ENCODE measurements at places on chromosomes 12 and 14.

DNA sequence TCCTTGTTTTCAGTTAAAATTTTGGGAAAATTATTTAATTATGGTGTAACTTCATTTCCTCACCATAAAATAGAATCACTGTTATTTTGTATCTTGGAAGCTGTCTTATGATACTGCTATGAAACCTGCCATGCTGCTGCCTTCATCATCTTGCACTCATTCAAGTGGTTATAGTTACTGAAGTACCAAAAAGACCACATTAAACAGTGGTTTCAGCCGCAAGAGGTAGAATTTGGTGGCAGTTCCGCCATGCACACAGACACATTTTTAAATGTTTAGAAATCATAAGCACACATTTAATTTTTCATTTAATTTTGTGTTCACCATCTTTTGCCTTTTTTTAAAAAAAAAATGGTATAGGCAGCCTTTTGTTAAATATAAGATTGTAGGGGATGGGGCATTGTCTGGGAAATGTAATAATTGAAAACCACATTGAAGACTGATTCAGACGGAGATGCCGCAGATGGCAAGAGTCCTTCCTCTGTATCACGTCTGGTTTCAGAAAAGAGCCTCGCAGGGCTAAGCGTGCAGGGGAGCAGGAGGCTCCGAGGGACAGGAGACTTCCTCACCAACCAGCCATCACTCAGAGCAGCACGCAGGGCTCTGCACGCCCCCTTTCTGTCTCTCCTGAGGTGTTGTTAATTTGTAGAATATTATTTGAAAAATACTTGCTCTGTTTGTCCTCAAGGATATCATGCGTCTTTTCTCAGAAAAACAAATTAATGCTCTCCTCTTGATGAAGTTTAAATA lies 115.2 kb upstream of the PELI2 start:
- peak; percentile 81 for DNase-seq

- DNase-seq: no peak
Measured at GRCh38 chr12:27191531-27191930, 52.6 kb upstream of the STK38L start.

GRCh38 chr12:106027286-106027685 lies 111.5 kb downstream of the NUAK1 start:
- no peak for DNase-seq

DNA sequence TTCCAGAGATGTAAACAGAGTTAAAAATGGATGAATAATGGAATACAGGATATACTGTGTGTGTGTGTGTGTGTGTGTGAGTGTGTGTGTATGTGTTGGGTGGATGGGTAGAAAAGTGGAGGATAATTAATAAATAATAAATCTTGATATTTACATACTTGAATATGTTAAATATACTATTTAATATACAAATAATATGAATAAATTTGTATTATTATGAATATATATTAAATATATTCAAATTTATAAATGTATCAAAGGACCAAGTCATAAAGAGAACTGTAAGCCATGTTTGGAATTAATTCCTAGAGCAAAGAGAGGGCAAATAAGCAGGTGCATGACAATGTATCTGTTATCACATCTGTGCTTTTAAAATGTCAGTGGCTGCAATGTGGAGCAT lies 225.3 kb downstream of the ALG10B start:
- DNase-seq: no peak

DNA sequence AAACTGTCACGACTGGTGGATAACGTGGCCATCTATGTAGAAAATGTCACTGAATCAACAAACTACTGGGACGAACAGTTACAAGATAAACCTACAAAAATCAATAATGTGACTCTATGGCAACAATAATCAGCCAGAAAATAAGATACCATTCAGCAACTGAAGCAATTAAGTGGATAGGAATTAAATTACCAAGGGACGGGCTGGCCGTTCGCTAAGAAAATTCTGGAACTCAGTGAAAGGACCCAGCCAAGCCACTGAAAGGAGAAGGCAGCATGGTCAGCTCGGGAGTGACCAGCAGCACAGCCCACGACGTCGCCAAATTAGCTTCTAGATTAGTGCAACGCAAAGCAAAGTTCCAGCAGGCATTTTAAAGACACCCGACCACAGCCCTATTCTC lies 33.6 kb upstream of the TMEM179 start:
- no peak for DNase-seq

- no peak for DNase-seq
Measured at GRCh38 chr12:49873361-49873934, 30.3 kb downstream of the FAIM2 start.

GRCh38 chr12:109523071-109523470 lies 45.6 kb downstream of the UBE3B start:
- no peak for DNase-seq

DNA sequence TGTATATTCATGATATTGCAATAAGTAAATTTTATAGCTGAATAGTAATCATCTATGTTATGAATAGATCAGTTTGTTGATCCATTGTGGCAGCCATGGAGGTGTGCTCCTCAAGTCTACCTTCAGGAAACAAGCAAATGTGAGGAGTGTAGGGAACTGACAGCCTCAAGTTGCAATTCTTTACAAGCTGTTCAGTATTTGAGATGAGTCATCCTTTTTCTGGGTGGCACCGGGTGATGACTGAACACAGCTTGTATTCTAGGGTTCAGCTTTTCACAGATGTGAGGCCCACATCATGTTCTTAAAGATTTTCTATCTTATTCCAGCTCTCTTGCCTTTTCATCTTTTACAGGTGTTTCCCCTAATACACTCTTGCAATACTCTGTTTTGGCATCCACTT lies 452.4 kb downstream of the KCNH5 start:
- no peak for DNase-seq

DNA sequence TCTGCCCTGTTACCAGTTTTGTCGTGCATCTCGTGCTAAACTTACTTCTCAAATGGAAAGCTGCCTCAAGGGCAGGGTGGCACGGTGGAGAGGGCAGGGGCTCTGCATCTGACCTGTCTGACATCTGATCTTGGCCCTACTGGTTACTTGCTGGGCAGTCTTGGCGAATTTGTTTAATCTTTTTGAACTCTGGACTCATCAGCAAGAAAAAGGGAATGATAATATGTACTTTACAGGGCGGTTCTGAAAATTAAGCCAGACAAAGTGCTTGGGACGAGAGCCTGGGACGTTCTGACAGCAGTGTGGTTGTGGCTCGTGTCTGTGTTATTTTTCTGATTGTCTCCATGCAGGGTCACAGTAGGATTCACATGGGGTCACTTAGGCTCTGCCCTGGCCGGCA lies 659.3 kb downstream of the VRK1 start:
- no peak for DNase-seq

DNA sequence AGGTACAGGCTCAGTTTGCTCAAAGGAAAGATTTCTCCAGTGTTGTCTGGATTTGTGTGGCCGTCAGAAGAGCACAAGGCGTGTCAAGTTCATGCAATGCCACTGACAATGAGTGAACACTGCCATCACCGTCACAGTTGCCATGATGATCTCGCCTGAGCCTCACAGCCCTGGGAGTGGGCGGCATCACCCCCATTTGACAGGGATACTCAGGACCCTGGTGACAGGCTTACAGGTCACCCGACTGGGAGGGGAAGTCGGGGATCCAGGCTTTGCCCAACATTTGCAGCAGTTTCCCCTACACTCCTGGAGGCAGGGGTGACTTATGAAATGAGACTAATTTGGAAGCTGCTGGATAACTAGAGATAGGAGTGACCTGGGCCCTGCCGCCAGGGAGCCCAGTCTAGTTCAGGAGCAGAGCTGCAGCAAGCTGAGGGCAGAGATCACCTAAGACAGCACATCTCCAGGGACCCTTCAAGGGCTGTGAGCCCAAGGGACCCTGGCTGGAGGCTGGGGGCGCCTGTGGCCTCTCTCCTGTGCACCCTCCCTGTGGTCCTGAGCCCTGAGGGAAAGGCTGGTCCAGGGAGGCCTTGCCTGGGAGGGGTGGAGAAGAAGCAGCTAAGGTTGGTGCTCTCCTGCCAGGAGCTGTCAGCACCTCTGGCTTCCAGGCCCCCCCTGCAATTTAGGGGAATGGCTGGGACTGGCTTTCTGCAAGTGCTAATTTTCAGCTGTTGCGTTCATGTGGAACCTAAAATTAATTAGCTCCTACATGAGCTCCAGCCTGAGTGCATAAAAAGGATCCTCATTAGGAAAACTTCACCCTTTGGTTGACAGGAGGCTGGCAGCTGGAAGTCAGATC lies 32.4 kb upstream of the BEGAIN start:
- no peak for DNase-seq

DNA sequence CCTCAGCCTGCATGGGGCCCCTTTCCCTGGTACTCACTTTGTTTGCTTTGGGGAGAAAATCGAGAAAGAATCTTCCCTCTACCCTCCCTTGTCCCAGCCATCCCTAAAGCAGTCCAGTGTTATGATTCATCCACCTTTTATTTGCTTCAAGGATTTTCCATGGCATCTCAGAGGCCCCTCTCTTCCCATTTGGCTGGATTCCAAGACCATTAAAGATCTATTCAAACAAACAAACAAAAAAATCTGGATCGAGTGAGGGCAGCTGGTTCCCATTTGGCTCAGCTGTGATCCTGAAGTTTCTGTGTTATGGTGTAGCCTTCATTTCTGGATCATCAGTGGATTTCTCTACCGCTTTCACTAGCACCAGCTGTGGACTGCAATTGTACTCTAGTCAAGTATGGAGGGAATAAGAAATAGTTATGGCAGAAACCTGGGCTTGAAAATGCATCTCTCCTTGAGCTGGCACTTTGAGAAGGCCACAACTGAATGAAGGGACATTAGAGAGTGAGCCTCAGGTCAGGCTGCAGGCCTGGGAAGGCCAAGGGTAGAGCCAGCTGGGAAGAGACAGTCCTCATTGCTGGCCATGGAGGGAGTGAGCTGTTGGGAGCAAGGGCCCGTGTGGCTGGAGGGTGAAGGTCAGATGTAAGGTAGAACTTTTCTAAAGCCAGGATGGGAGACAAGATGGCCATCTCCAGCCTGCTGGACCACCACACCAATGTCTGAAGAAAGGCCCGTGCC lies 13.7 kb downstream of the KRT71 start:
- no peak for DNase-seq

DNA sequence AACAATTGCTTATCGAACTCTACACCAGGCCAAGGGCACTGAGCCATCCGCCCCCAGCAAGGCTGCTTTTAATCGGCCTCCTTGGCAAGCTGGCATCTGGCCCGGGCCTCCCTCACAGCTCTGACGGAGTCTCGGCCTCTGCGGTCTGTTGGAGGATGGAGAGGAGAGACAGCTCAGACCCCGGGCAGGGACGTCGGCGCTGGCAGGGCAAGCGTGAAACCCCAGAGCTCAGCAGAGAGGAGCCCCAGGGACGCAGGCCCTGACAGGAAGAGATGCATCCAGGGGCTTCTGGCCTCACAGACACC lies 17.5 kb downstream of the CAMKK2 start:
- DNase-seq: no peak
